NCI-H146 (cell line): ENCODE measurements at places on chromosomes 16 and 17.

DNA sequence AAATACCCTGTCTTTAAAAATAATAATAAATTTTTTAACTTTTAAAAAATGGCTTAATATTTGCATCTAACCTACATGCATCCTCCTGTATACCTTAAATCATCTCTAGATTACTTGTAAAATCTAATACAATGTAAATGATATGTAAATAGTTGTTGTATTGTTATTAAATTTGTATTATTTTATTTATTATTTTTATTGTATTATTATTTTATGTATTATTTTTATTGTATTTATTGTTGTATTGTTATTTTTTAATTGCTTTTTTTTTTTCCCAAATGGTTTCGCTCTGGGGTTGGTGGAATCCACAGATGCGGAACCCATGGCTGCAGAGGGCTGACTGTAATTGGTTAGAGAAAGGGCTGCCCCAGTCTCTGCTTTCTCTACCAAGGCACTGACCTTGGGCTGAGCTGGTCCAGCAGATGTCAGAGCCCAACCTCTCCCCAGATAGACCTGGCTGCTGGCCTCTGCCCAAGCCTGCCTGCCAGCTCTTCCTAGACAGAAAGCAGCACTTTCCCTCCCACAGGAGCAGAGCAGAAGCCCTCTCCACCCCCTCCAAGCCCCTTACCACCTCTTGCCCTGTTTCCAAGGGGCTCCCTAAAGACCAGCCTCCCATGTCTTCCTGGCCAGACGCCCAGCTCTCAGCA, 183.8 kb downstream of the GSG1L start:
- no peak for DNase-seq

GRCh38 chr16:60404401-60404800, 1631.8 kb downstream of the CDH8 start:
- no peak for DNase-seq

- no peak for DNase-seq
Measured at GRCh38 chr17:59767176-59767575, 59.7 kb downstream of the VMP1 start.

DNA sequence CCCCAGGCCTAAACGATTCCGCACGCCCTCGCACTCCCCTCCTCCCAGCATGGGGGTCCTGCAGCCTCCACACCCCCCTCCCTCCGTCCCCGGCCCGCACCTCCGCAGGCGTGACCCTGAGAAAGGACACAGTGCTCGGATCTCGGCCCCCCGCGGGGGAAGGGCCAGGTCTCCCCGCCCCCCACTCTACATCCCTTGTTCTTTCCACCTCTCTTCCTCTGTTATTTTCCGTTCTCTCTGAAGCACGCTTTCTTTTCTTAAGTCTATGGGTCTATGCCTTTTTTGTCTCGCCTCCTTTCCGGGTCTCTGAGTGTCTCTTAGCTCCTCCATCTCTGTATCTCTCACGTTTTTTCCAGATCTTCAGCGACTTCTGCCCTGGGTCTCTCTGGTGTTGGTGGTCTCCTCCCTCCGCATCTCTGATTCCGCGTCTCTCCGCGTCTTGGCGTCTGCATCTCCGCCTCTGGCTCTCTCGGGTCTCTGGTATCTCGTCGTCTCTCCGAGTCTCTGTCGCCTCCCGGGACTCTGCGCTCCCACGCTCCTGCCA, 2.1 kb upstream of the HES7 start:
- DNase-seq, result peak; percentile 60

DNA sequence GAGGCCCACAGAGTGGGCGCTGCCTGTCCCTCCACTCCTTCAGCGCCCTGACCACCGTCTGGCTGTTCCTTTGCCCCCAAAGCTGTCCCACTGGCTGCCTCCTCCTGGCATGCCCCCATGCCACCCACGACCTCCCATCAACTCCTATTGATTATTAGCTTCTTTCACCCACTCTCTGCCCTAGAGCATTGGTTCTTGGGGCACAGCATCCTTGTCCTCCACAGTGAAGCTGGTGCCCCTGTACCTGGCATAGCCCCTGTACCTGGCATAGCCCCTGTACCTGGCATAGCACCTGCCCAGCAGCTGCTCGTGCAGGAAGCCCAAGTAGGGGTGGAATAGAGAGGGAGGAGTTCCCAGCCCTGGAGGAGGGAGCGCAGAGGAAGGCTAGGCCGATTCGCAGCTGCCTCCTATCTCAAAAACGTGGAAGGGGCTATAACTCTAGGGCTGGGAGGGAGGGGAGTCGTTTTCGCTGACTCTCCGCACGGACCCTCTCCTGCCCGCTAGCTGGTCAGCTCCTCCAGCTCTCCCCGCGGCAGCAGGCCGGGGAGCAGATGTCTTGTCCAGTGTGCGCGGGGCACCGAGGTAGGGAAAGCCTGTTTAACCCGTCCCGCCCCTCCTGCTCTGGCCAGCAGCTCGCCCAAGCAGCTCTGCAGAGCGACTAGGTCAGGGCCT, 5.7 kb upstream of the ACTG1 start:
- peak; percentile 21 for DNase-seq

DNA sequence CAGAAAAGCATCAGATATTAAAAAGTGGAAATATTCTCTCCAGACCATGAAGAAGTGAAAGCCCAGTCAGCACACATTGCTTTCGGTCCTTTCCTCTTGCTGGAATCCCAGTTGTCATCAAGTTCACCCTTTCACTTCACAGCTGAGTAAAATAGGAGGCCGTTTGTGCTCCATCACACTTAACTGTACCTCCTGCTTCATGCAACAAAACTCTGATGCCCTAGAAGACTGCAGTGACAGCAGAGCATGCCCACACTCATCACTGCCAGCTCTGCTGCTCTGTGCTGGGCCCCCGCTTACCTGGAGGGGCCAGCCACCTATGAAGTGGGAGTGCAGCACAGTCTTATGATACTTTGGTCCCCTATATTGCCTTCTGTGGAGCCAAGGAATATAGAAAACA, 62.5 kb downstream of the N4BP1 start:
- no peak for DNase-seq

DNA sequence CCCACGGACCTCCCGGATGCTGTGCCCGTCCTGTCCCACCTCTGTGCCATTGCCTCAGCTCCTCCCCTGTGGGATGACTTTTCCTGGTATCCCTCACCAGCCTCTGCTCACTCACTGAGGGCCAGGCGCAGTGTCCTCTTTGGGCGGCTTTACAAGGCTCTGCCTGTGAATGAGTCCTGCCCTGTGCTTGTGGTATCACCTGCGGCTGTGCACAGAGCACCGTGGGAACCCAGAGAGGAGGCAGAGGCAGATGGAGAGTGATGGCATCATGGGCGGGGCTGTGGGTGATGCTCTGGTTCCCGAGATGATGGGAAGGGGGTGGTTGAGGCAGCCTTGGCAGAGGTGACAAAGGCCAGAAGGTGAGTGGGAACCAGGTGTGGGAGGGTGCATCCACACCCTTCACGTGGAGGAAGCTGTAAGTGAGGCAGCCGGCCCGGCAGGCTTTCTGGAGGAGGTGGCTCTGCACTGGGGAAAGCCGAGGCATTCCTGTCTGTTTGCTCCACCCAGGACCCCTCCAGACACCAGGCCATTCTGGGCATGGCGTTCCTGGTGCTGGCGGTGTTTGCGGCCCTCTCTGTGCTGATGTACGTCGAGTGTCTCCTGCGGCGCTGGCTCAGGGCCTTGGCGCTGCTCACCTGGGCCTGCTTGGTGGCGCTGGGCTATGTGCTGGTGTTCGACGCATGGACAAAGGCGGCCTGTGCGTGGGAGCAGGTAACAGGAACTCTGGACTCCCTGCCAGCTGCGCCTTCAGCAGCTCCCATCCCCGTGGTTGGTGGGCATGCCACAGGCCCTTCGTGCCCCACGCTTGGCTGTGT, 23.8 kb downstream of the ADCY7 start:
- no peak for DNase-seq

- no peak for DNase-seq
Measured at GRCh38 chr16:19415461-19415860, 2.2 kb upstream of the TMC5 start.

DNA sequence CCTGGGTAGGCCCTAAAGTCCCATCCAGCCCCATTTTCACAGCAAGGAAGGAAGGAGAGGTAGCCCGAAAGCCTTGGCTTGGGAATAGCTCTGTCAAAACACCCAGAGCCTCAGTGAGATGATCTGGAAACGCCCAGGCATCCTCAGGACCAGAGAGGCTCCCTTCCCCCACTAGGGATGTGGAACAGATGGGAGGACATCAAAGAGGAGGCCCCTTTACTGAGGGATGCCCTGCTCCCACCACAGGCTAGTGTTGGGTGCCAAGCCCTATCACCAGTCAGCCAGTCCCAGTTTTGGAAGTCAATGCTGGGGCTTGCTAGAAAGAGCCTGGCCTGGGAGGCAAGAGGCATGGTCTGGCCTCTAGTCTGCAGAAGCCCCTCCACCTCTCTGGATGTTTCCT, 4.7 kb downstream of the TPPP3 start:
- DNase-seq, result no peak

- no peak for DNase-seq
Measured at GRCh38 chr17:80898716-80899115, 92.9 kb upstream of the CHMP6 start.

DNA sequence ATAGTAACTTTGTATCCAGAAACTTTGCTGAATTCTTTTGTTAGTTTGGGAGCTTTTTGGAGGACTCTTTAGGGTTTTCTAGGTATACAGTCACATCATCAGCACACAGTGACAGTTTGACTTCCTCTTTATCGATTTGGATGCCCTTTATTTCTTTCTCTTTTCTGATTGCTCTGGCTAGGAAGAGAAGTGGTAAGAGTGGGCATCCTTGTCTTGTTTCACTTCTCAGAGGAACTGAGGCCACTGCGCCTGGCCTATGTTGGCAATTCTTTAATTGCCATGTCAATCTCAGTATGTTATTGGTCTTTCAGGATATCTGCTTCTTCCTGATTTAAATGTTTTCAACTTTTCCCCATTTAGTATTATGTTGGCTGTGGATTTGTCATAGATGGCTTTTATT, 24.6 kb downstream of the ATF7IP2 start:
- DNase-seq, result no peak

GRCh38 chr17:14815079-14815478, 450.0 kb downstream of the PMP22 start:
- DNase-seq, result no peak

DNA sequence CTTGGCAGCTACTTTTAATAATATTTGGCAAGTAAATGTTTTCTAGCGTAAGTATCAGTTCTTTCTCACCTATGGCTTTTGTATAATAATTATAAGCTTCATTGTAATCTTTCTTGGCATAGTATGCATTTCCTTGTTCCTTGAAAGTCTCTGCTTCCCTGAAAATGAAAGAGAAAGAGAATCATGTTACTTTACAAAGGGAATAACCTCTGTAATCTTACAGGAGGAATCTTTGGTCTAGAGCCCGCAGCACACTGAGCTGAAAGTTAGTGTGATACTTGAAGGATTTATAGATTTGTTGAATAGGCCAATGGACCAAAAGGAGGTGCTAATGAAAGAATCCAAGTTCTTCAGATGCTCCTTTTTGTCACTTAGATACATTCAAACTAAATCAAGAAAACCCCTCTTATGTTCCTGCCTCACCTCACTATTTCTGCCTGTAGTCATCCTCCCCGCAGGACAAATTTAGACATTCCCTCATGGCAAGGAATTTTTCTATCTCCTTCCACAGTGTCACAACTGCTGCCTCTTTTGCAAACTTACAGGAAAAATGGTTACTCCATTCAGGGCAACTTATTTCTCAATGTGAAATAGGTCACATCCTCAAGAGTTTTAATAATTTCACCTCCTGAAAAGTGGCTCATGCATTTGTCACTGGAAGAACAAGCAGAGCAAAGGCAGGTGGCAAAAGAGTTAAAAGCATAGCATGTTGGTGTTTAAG, 16.7 kb downstream of the DNAJC7 start:
- no peak for DNase-seq

DNA sequence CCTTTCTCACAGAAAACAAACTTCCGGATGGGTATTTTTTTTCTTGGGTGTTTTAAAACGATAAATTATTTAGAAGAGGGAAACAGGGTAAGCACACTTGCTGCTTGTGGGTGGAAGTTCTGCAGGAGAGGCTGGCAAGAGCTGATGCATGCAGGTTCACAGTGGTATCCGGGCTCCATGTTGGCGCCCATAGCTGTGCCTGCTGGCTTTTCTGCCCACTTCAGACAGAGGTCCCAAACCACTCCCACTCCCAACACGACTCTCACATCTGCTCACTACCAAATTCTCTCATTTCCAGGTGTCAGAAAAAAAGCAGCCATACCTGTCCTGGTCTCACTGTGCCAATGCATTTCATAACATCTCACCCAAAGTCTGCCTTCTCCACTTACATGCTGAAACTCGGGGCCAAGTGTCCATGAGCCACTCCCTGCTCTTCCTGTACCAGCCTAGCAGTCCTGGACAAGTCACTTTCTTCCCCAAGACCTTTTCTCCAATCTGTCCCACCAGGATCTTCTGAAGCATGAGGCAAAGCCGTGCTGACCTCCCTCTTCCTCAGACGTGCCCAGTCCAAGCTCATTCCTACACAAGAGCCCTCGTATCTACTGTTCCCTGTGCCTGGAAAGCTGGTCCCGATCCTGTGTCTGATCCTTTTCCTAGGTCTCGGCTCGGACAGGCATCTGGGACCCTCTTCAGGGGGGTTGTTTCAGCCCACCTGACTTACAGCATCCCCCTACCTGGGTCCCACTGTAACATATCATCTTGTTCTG, 1.5 kb downstream of the CD300LF start:
- no peak for DNase-seq

- DNase-seq, result no peak
Measured at GRCh38 chr17:76599694-76600460, 14.2 kb upstream of the ST6GALNAC2 start.
